ENCODE measurements at places on chromosomes 13 and 19.

- DNase-seq, result peak; percentile 79
Observed at GRCh38 chr19:45767881-45768654, 984 bp downstream of the SIX5 start.

DNA sequence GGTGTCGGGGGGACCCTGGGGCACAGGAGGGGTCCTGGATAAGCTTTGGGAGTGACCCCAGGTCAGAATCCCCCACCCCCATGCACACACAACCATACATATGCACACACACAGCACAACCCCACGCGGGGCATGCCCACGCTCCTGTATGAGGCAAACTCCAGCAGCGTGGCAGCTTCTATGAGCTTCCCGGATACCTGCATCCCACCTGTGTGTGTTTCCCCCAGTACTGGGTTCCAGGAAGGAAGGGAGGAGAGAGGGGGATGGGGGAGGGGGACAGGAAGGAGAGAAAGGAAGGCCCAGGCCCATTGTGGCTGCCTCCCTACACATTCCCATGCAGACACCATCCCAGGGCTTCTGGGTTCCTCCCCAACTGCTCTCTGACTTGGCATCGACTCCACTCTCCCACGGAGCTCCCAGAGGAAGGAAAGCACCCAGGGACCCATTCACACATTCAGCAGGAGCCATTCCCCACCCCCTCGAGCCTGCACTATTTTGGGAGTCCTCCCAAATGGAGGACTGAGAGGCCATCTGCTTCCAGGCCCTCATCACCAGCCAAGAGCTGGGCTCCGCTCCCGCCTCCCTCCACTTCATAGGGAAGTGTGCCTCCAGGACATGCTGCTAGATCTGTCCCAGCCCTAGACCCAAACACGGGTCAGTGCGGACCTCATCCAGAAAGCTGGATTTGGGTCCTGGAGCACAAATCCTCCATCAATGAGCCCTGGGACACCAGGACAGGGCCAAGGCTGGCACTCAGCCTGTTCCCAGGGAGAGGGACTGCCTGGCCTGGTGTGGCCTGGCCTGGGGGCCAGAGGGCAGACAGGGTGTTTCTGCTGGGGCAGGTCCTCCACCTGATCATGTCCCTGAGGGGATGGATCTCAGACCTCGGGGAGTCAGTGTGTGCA, 13.2 kb downstream of the PRR36 start:
- no peak for DNase-seq

DNA sequence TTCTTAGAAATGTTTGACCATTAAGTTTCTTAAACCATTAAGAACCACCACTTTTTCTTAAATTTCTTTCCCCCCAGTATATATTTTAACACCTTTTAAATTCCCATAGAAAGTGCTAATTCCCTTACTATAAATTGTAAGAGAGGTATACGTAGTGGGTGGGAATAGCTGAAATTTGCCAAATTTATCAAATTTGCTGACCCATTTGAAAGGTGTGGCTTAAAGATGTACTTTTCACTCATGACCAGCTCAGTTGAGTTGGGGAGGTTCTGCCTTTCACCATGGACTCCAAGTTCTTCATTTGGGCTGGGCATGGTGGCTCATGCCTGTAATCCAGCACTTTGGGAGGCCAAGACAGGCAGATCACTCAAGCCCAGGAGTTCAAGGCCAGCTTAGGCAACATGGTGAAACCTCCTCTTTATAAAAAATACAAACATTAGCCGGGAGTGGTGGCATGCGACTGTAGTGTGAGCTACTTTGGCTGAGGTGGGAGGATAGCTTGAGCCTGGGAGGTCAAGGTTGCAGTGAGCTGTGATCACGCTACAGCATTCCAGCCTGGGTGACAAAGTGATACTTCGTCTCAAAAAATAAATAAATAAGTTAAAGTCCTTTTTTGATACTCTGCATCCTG, 133.2 kb downstream of the MRPL57 start:
- DNase-seq, result no peak

DNA sequence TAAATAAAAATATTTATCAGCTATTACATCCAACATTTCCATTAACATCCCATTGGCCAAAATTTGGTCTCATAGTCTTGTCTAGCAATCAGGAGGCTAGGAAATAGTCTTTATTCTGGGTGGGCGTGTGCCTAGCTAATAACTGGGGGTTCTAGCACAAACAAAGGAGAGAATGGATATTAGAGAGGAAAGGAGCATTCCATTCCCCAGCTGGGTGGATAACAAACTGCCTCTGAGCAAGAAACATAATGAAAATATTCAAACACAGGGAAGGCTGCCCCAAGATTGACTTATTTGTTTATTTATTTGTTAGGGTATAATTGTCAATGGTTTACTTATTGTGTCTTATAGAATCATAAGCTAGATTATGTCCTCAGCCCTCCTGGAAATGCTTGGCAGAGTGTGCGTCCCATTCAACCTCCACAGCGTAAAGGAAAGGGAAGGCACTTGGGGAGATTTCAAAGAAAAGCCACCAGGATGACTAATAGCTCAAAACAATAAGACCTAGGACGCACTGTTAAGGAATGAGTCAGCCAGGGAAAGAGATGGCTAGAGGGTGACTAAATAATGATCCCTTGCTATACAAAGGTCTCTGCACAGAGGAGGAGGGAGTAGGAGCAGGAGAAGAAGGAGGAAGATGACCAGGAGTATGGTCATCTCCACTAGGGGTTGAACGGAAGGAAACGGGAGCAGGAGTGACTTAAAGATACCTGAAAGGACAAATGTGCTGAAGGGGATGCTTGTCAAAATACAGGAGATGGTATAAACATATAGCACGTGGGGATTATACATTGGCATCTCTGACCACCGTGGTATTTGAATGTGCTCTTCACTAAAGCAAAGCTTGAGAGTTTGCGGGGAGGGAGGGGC, 23.5 kb upstream of the USP12 start:
- DNase-seq, result no peak

DNA sequence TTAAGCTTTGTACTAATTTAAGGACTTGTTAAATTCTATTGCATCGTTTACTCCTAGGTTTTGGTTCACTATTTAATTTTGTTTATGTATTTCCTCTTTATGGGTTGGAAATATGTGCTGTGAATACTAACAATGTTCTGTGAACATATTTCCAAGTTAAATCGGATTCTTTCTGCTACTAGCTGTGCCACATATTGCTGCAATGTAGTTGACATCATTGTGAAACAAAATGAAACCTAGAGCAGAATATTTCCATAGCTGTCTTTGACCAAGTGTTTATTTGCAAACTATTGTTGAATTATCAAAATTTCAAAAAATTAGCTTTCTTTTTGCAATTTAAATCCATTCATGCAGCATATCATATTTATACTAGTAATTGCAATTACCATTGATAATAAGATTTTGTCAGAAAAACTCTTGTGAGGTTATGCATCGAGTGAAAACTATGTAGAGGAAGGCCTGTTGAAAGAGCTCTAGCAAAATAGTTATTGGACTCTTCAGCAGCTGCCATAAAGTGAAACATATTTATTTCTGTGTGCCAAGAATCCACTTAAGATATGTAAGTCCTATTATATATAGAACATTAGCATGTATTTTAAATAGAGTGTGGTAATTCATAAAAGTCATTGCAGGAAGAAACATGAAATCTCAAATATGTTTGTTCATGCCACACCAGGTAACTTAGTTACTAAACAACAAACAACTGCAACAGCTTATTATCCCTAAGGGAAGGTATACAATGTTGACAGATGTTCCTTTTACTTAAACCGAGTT, 575.1 kb downstream of the SLITRK6 start:
- DNase-seq, result no peak

GRCh38 chr13:110471833-110472162, 89.7 kb downstream of the RAB20 start:
- peak; percentile 70 for DNase-seq

DNA sequence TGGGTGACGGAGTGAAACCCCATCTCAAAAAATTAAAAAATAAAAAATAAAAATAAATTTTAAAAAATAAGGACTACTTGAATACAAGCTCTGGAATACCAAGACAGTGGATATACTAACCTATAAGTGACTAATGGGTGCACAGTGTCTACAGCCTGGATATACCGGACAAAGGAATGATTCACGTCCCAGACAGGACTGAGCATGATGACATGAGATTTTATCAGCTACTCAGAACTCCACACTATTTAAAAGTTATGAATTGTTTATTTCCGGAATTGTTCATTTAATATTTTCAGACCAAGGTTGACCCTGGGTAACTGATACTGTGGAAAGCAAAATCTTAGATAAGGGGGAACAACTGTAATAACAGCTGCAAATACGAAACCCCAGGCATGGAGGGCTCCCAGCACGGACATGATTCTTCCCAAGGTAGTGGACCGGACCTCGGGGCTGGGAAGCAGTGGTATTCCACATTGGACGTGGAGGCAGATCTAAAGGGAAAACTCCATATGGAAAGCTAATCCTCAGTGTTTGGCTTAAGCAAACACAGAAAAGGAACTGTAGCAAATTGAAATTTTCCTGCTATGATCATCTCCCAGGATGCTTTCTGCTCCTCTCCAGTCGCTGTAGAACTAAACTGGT, 102.6 kb upstream of the TSHZ3 start:
- DNase-seq, result no peak

DNA sequence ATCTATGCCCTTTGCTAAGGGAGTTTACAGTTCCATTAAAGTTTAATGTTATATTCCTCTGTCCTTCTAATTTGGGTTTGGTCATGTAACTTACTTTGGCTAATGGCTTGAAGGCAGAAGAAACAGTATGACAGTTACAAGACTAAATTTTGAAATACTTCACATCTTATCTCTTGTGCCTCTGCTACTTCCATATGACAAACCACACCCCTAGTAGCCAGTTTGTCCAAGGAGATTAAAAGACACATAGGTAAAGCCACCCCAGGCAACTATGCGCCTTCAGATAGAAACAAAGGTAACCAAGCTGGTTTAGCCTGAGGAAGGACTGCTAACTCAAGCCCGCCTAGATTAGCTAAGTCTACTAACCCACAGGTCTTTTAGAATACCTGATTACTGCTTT, 273.4 kb upstream of the MIR17HG start:
- no peak for DNase-seq

GRCh38 chr13:111493468-111493867, 173.0 kb downstream of the TEX29 start:
- DNase-seq, result no peak

DNA sequence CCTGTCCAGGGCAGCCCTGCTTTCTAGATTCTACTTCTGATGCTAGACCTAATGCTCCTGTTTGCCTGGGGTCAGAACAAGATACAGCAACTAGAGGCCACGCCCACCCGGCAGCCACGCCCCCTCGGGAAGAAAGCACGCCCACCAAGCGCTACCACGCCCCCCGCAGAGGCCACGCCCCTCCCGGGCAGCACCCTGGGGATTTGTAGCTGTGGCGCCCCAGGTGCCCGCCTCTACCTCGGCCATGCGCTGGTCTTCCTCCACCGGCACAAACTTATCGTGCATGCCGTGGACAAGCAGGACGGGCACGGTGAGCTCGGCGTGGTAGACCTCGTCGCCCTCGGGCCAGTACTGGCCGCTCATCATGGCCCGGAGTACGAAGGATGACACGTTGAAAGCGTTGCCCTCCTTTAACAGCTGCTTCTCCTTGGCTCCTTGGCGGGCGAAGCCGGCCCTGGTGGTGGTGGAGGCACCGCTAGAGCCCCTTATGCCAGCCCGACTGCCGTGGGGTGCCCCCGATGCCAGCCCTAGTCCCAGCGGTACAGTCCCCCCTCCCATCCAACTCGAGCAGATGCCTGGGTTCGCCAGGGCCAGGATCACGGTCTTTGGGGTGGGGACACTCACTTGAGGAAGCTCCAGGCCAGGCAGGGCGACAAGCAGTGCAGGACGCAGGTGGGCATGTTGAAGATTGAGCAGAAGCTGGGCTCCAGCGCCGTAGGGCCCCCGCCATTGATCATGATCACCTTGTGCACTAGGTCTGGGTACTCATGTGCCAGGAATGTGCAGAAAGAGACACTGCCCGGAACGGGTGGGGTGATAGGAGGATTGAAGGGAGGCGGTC, 9.0 kb downstream of the ABHD8 start:
- DNase-seq, result peak; percentile 69

DNA sequence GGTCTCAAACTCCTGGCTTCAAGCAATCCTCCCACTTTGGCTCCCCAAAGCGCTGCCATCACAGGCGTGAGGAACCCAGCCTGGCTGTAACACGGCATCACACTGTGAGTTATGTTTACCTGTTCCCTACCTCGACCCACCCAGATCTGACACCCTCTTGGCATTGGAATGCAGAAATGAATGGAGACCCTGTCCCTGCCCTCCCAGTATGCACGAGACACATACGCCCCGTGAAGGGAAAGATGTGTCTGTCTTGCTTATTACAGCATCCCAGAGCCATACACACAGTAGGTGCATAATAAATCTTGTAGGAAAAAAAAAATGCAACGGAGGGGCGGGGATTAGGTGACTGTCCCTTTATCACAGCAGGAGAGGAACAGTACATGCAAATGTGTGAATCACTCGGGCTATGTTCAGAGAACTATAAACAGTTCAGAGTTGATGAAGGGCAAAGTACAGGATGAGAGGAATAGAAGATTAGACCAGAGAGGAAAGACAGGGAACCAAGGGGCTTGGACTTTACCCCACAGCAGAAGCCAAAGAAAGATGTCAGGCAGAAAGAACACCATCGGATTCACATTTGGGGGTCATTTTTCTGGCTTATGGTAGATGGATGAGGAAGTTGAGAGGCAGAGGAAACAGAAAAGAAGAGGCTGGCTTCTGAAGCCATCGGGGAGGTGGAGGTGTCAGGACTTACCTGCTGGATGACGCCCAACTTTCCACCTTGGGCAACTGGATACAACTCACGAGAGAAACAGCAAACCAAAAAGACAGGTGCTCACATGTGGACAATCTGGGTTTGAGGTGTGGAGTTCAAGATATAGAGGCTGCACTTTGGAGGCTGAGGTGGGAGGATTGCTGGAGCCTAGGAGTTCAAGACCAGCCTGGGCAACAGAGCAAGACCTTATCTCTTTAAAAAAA, 94.3 kb downstream of the INSR start:
- no peak for DNase-seq

DNA sequence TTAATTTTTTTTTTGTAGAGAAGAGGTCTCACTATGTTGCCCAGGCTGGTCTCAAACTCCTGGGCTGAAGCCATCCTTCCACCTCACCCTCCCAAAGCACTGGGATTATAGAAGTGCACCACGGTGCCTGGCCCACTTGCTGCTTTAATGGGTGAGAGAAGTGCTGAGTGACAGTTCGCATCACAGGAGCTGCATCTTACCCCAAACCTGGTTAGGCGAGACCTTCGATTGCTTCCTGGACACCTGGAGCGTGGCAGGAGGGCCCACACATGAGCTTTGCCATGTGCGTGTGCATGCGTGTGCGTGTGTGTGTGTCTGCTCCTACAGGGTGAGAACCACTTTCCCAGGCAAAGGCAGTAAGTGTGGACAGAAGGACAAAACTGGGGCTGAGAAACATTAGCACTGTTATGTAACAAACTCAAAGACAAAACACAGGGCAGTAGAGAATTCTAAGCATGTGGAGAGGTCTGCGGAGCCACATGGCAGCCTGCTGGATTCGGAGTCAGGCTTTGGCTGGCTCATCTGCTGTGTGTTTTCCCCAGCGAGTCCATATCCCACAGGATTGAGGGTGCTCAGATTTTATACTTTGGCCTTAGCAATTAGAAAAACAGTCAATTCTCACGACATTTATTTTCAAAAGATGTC, 11.7 kb upstream of the MTIF3 start:
- DNase-seq, result no peak

All from psoas muscle (tissue), 8 donors.